ENCODE measurements at places on chromosomes 4 and X.
A peak's percentile ranks its signal among the peaks of the same experiment; 100 is the strongest.

- DNase-seq = no peak
Measured at GRCh38 chrX:24720036-24720435, 26.3 kb downstream of the POLA1 start.

GRCh38 chrX:42274151-42274550, 350.8 kb upstream of the CASK start:
- DNase-seq = no peak

- no peak for DNase-seq
Measured at GRCh38 chrX:10929747-10930146, 181.4 kb upstream of the HCCS start.

DNA sequence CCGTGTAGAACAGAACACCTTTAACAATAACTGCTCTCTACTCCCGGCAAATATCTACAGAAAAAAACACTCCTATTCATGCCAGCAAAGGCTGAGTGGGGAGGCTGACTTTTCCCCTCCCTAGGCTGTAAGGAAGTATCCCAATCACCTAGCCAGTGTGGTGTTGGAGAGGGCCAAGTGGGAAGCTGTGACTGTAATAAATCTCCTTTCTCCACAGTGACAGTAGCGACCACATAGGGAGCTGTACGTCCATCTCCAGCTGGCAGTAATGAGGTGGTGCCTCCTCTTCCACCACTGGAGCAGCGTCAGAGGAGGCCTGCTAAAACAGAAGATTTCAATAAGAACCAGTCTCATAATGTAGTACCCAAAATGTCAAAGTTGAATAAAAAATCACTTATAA, 47.9 kb upstream of the PLAC1 start:
- no peak for DNase-seq

DNA sequence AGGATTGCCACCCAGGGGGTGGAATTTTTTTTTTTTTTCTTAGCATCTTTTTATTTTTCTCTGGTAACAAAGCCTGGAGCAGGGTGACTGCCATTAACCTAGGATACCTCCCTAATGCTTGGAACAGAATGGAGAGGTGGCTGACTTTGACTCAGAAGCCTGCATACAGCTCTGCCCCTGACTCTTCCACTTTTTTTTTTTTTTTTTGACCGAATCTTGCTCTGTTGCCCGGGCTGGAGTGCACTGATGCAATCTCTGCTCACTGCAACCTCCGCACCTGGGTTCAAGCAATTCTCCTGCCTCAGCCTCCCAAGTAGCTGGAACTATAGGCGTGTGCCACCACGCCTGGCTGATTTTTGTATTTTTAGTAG, 341 bp upstream of the SLC2A9 start:
- DNase-seq = no peak

DNA sequence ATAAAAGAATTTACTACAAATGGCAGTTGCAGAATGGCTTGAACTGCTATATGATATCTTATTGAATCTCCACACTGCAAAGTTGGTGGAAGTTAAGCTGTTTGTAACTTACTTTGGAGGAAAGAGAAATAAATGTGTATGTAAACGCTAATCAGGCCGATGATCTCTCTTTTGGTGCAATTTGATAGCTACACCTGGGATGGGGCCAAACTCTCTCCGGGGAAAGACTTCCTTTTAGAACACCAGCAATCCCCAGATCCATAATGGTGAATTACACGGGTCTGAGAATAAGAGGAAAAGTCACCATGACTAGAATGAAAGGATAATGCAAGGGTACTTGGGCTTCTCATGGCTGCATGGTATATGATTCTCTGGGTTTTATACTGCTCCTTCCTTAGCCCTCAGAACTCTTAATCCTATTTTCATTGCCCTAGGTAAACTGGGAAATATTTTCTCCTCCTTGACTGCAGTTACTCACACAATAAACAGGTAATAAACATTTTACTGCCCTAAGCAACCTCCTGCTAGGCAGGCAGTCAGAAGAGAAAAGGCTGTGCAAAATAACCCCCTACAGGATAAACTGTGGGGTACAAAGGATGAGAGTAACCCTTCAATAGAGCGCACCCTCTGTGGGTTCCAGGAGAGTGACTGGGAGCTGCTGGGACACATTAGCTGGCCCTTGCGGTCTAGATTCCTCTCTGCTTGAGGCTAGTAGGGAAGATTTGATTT, 109.3 kb downstream of the MGST2 start:
- DNase-seq = no peak

DNA sequence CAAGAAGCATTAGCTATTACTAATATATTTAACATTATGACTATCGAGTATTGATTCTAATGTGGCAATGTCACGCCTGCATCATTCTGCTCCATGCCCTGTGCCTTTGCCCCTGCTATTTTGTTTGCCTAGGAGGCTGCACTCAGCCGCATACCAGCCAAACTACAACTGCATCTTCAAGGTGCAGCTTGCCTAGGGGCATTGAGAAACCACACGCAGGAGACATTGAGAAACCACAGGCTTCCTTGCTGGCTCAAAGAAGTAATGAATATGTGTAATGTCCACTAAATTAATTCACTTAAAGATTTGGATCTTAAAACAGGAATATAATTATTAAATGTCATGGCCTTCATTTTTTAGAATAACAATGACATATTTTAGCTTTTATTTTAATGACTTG, 683.6 kb upstream of the TENM3 start:
- DNase-seq = no peak

GRCh38 chr4:155179216-155179615, 29.2 kb upstream of the NPY2R start:
- no peak for DNase-seq

- DNase-seq = no peak
Measured at GRCh38 chr4:20318909-20319277, 67.2 kb downstream of the SLIT2 start.

DNA sequence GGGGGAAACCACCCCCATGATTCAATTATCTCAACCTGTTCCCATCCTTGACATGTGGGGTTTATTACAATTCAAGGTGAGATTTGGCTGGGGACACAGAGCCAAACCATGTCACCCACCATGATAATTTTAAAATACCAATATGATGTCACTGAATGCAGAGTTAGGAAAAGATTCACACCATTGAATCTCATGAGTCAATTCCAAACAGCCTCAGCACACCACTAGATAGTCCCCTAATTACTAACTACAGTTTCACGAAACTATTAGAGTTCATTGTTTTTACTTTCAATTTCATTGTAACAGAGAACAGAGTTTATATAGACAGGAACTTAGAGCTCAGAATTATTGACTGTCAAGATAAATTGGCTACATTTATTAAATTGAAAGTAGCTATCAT, 410.2 kb downstream of the FAM47A start:
- DNase-seq = no peak

DNA sequence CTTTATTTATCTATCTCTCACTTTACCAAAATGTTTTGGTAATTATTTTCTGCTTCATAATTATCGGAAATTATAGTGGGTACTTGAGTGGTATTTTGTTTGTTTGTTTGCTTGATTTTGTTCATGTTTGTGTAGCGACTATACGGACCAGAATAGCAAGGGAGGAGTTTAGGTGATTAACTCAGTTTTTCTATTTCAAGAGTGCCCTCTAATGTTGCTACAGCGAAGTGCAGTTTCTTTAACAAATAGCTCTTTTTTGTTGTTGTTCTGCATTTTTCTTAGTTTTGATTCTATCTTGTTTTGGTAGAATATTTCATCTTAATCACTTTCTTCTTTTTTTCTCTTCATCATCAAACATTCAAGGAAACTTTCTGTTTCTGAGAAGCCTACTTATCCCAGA, 40.8 kb upstream of the QRFPR start:
- no peak for DNase-seq

GRCh38 chrX:137025930-137026329, 7.9 kb downstream of the GPR101 start:
- no peak for DNase-seq

DNA sequence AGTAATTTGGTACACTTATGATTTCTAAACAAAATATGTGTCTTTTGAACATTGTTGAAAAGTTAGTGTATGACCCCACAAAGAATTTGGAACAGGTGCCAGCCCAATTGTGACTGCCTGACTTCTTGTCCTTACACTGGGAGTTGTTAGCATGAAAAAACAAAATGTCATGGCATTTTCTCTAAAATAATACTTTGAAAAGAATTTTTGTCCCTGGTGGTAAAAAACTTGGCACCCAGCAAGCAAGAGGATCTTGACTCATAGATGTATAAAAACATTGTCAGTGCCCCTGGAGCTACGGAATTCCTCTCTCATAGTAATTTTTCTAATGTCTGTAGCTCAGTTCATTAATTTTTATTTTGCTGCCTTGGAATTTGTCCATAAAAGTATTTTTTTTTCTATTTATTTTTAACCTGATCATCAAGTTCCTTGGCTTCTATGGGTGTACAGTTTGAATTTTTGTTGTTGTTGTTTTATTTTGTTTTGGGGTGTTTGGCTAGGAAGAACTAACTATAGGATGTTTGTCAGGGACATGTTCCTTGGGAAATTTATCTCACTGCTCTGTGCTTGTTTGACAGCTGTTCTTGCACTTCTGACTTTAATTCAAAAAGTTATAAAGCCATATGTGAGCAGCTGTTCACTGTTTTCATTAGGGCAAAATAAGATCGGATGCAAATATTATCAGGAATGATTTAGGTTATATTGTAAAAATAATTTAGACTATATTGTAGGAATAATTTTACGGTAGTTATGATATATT, 95.4 kb upstream of the NUDT6 start:
- no peak for DNase-seq

DNA sequence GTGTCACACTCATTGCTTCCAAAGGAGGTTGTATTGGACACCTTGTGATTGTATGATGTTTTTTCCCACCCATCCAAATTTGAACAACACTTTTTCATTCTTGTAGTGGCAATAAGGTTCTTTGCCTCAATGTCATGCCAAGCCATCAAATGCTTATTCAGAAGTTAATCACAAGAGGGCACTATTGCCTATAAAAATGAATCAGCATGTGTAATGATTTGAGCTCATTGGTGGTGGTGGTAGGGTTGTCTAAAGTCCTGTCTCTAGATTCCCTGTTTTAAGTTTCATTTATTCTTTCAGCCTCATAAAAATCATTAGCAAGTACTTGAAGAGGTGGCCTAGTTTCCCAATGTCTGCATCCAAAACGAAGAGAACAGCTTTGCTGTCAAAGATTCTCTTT, 37.0 kb downstream of the IRS4 start:
- no peak for DNase-seq

DNA sequence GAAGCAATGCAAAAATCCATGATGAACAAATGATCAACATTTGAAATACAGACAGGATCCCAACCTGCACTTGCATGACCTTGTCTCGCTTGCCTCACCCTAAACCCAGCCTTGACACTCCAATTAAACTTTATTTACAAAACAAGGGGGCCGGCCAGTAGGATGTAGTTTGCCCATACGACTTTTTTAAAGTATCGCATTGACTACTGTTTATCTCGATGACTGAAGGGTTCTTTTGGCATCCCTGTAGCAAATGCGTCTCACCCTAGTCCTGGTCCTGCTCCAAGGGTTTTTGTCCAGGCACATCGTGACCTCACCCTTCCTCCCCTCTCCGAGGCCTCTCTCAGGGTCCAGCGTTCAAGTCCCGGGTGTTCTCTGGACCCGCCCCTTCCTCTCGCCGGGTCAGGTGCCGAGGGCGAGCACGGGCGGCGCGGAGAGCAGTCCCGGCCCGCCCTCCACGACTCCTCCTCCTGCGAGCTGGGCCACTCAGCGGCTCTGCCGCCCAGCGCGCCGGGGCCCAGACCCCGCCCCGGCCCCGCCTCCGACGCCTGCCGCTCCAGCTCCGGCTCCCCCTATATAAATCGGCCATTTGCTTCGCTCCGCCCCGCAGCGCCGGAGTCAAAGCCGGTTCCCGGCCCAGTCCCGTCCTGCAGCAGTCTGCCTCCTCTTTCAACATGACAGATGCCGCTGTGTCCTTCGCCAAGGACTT, at the start of gene SLC25A5:
TSS of gene SLC25A5 (plus strand) at position 603 of the 709 bp plus-strand sequence. CDS start at position 675, 72 bp downstream.
- peak; percentile 90 for DNase-seq

DNA sequence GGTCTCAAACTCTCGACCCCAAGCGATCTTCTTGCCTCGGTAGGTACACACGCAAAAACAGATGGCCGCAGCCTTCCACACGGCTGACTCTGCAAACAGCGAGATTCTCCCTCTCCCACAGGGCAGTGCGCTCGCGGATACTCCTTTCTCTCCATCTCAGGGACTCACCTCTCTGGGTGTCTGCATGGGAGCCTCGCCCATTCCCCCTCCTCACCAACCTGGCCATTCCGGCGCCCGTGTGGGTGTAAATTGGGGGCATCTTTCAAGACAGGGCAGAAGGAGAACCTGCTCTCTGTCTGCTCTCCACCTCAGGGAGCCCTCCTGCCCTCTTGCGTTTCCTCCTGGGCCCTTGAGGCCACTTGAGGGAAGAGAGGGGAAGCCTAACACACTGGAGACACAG, 4.4 kb downstream of the CTAG2 start:
- no peak for DNase-seq

Measured in CD4-positive, alpha-beta T cell treated with Interleukin-15 for 1 hour (primary cell).